ENCODE measurements at places on chromosomes 2 and 18.

GRCh38 chr2:27076323-27076722, 2.1 kb upstream of the EMILIN1 start:
- DNase-seq = no peak

DNA sequence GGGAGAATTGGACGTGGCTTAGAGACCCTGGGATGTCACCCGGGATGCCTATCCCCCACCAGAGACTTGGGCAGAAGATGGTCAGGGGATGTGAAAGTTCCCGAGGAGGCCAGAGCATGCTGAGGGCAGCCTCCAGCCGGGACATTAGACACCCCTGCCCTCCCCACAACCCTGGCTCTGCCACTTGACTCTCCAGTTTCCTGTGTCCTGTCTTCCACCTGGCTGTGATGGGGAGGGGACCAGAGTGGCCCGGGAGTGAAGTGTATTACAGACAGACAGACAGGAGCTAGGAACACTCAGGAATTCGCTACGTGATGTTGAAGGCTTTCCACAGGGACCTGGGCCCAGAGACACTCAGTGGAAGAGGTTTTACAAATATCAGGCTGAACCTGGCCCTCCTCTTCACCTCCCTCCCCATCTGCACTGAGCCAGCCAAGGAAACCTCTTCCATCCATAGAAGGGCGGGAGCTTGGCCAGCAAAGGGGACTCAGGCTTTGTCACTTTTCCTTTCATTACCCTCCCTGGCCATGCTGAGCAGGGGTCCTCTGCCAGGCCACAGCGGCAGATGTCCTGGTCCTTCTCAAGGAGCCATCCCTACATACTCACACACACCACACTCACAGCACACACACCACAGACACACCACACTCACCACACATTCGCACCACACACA, 60.7 kb downstream of the SDC1 start:
- no peak for DNase-seq

DNA sequence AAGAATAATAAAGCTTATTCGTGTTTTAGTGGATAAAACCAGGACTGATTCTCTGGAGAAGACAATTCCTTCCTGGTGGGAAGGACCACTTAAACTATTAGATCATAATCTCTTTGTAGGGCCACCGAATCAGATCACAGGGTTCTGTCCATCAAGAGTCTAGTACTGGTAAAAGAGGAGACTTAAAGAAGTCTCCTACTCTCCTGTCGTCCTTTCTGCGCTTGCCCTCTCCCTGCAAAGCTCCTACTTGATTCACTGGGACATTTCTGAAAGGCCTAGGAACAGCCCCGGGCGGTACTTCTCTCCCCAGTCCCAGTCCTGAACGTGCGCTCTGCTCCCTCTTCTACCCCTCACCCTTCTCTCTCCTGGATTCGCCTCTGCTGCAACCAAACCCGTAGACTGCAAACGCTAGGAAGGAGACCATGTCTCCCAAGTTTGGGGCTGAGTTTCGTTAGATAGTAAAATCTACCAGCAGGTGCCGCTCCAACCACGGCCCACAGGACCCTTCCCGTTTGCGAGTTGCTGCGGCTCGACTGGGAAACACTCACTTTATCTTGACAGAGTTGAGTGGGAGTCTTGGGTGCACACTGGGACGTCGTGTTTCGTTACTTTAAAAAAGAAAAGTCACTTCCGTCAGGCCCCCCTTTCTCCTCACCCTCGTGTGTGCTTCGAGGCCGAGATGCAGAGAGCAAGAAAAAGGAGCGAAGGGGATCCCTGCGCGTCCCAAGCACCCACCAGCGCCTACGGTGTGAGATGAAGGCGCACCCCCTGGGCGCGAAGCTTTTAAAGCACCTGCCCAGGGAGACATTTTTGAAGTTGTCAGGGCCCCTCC, 923 bp downstream of the FIGLA start:
- peak; percentile 65 for DNase-seq

DNA sequence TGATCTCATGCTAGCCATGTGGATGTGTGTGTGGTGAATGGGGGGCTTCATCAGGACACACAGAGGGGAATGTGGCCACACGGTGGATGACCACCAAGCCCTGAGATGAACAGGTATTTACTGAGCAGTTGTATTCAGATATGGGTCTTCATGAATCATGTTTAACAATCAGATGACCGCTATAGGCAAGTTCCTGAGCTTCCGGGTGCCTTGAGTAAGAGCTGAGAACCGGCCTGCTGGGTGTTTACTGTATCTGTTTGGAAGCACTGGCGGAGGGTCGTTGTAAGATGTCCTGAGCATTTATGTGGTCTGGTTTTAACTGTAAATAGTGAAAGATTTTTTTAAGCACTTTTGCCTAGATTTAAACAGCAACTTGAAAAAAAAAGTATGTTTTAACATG, 43.9 kb downstream of the BOLA3 start:
- DNase-seq = no peak

DNA sequence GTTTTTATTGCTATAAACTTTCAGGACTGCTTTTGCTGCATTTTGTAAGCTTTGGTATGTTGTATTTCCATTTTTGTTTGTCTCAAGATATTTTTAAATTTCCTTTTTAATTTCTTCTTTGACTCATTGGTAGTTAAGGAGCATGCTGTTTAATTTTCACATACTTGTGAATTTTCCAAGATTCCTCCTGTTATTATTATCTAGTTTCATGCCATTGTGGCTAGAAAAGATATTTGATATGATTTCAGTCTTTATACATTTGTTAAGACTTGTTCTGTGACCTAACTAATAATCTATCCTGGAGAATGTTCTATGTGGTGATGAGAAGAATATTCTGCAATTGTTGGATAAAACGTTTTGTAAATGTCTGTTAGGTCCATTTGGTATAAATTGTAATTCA, 62.1 kb downstream of the NUP35 start:
- no peak for DNase-seq

- no peak for DNase-seq
These were observed 91.2 kb downstream of the TWIST2 start for GRCh38 chr2:238939074-238939473.

DNA sequence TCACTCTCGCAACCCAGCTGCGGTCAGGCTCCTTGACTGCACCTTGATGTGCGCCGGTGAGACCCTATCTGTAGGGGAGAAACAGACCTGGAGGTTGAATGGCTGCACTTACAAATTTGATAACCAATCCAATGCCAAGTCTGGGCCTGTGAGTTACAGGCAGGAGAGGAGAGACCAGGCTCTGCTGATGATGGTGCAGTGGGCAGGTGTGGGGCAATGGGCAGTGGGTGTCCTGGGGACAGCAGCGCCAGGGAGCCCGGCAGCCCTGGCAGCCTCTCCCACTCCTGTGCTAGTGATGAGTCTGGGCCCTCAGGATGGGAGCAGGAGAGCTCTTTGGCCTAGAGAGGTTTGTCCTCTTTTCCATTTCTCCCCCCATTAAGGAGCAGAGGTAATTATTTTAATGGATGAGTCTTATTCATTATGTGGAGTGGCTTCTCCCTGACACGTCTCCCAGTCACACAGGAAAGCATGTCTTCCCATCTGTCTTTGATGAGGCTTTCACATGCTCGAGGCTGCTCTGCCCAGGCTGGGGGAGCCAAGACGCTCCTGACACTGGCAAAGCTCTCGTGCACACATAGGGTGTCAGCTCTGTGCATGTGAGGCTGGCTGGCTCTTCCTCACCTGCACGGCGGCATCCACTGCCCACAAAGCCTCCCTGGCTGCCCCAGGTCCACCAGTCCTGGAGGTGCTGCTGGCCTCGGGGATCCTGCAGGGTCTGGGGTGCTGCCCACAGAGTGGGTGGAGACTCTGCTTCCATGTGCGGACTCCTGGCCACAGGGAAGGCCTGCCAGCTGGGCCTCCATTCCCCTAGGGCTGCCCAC, 10.0 kb upstream of the ALLC start:
- no peak for DNase-seq

GRCh38 chr2:220562375-220563140, 935.1 kb downstream of the SLC4A3 start:
- DNase-seq = no peak

DNA sequence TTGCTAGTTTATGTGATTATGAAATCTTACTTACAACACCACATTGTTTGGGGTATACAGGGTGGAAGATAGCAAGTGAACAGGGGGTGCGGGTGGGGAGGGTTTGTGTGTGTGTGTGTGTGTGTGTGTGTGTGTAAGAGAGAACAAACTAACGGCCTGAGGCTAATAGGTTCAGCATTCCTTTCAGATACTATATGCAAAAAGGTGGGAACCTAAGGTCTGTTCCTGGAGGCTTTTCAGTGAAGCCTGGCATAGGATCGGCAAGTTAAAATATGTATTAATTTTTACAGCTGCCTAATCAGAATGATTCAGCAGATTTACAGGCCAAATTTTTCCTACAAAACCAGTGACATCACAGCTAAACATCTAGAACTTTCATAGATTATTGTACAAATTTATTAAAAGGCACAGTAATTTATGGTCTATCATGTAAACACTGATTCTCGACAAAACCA, 7.6 kb upstream of the SPDYA start:
- DNase-seq = no peak

- peak; percentile 95 for DNase-seq
These were observed 62.1 kb downstream of the LBH start for GRCh38 chr2:30293303-30293921.

DNA sequence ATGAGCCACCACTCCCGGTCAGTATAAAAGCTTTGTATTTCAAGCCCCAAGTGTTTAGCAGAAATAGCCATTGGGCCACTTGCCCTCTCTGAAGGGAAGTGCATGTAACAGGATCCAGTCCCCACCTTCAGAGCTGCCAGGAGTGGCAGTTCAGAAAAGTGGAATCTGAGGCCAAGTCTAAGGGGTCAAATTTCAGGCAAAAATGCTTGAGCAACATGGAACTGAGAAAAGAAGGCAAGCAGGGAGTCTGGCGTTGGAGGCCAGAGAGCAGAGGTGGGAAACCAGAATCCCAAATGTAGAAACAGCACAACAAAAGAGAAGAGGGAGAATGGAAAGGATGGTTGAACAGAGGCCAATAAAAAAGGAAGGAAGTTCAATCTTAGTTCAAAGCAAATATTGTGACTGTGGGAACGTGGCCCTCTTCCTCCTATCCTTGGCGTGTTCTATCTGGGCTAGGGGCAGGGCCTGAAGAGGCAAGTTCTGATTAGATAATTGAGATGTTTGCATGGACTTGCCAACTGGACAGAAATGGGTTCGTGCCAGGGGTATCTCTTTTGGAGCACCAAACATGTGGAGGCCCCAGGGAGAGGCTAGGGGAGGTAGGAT, 102.2 kb downstream of the AP1S3 start:
- peak; percentile 39 for DNase-seq

DNA sequence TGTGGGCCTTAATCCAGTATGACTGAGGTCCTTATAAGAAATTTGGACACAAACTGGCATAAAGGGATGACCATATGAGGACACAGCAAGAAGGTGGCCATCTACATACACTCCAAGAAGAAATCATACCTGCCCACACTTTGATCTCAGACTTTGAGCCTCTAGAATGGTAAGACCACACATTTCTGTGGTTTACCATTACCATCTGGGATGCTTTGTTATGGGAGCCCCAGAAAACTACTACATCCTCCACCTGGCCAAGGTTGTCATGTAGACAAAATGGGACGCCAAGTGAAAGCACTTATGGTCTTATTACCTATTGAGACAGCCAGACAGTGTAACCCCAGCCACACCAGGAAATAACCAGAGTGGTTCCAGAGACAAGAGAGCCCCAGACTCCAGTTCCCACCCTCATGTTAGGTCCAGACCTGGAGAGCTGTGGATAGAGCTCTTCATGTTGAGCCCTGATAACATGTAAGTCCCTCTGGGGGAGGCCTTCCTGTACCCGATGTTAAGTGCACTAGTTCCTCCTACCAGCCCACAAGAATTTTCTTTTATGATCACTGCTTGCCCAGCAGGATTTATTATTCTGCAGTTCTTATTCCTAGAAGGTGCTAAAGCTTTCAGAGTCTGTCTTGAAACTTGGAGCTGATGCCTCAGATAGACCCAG, 4.6 kb upstream of the ADD2 start:
- DNase-seq = no peak

DNA sequence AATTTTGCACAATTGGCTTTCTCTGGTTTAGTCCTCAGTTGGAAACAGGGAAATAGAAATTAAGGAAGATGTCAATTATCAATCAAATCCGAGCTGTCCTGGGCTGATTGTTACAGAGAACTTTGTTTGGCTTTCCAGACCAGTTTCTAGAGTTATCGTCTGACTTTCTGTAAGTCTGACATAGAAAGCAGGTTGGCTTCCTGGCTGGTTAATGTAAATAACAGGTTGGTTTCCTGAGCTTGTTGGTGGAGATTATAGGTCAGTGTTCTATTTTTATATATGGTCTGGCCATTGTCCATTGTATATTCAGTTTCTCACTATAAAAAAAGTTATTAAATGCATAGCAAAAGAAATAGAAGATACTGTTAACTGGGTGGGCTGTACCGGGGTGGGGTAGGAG, 204.8 kb downstream of the MBD2 start:
- no peak for DNase-seq

- DNase-seq = peak; percentile 24
These were observed 18.0 kb upstream of the TTN start for GRCh38 chr2:178825183-178825582.

DNA sequence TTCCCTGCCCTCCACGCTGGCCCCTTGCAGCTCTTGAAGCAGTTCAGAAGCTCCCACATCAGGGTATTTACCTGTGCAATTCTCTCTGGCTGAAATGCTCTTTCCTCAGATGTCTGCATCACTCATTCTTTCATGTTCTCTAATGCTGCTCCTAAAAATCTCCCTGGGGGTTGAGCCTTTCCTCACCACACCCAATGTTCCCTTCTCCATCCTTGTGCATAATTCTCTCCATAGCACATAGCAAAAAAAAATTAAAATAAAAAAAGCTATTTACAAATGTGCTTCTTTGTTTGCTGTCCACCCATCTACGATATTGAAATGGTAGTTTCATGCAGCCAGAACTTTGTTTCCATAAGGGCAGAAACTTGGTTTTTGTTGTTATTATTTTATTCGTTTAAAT, 155.5 kb downstream of the DOK6 start:
- DNase-seq = no peak

All from epithelial cell of esophagus (primary cell).